ENCODE measurements at places on chromosomes 16 and 17.
A peak's percentile ranks its signal among the peaks of the same experiment; 100 is the strongest.

GRCh38 chr17:80894726-80895125 lies 96.9 kb upstream of the CHMP6 start:
- no peak for DNase-seq

GRCh38 chr16:83187405-83187804 lies 560.6 kb downstream of the CDH13 start:
- DNase-seq: peak; percentile 75

DNA sequence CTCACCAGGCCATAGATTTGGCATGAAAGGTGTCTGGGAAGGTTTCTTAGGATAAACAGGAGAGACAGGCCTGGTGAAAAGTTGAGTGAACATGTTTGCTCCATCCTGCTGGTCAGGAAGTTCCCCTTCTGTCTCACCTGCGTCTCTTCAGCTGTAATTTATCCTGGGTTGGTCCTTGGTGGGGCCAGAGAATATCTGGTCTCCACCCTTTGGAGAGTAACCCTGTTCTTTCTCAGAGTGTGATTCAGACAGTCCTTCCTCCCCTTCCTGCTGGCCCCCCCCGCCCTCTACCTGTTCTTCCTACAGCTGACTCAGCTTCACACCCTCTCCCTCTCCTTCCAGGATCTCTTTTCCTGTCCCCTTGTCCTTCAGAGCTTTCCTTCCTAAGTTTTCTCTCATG lies 17.1 kb downstream of the MINK1 start:
- DNase-seq: no peak

DNA sequence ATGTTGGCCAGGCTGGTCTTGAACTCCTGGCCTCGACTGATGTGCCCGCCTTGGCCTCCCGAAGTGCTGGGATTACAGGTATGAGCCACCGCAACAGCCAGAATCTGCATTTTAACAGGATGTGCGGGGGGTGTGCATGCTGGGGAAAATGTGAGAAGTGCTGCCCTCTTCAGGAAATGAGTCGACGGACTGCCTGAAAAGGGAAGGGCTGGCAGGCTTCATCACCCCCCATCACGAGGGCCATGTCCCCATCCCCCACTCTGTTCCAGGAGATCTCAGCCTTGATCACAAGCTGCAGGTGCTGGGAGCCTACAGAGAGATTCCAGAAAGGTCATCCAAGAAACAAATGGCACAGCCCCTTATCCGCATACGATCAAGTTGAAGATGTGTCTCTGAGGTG lies 195.3 kb upstream of the RPL38 start:
- DNase-seq: no peak

- DNase-seq: no peak
These were observed 1.4 kb downstream of the MMD start for GRCh38 chr17:55420067-55420775.

- peak; percentile 9 for DNase-seq
These were observed 109.6 kb upstream of the GOT2 start for GRCh38 chr16:58843675-58844074.

DNA sequence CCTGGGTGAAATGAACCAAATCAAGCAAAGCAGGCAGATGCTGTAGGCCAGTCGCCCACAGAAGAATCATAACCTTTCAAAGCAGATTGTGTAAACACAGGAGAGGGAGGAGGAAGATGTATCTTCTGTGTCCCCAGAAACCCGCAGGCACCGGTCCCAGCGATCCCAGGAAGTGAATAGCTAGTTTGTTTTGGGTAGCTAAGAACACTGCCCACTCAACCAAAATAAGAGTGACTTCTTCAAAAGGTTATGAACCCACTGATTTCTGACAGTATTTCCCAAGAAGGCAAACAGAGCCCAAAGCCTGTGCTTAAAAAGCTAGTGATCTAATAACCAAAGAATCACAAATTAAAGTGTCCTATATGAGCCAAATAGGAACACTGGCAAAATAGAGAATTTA lies 67.8 kb downstream of the GRIN2A start:
- DNase-seq: no peak

GRCh38 chr17:1577182-1577581 lies 14.6 kb upstream of the PITPNA start:
- DNase-seq: peak; percentile 98

DNA sequence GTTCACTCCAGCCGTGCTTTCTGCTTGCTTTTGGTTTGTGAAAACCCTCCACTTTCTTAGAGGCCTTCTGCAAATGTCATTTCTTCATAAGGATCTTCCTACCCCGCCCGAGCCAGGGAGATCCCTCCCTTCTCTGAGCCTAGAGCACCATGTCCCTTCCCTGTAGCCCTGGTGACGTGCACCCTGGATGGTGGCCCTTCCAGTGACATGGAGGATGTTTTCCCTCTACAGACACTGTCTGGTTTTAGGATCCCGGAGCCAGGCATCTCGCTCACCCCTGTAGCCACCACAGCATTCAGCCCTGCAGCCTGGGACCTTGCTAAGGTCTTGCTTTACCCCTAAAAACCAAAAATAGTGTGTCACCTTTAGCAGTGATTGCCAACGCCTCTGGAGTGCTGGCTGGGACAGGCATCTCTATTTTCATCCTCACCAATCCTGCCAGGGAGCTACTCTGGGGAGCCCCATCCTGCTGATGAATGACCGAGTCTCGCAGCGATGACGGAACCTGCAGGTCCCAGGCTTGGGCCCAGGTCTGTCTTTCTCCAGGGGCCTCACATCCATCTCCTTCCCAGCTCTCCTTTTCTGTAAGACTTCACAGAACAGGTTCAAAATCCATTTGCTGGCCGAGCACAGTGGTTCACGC lies 394.1 kb upstream of the TNRC6C start:
- DNase-seq: no peak
